Stimulated activated CD8-positive, alpha-beta memory T cell treated with anti-CD3 and anti-CD28 coated beads, Interleukin-7, amount 100 ng/mL, for 1 hour (primary cell): ENCODE measurements at places on chromosomes 4 and X.

- no peak for DNase-seq
Measured at GRCh38 chr4:113997206-113997605, 17.8 kb upstream of the ARSJ start.

GRCh38 chrX:43552703-43553102 lies 103.4 kb upstream of the MAOA start:
- no peak for DNase-seq

DNA sequence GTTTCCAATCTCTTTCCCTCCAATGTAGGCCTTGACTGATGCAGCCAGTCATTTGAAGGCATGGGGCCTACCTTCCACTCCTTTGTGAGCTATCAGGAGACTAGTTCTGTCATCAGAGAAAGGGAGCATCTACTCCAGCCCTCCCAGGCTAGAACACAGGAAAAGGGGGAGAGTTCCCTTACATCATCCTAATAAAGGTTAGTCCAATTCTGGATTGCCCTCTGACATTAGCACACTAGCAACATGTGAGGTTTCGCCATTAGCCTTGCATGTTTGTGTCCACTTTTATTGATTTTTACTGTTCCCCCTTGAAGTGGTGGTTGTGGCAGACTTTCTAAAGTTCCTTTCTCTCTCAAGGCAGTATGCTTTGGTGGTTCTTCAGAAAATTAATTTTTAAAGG lies 67.3 kb downstream of the ZFX start:
- no peak for DNase-seq

DNA sequence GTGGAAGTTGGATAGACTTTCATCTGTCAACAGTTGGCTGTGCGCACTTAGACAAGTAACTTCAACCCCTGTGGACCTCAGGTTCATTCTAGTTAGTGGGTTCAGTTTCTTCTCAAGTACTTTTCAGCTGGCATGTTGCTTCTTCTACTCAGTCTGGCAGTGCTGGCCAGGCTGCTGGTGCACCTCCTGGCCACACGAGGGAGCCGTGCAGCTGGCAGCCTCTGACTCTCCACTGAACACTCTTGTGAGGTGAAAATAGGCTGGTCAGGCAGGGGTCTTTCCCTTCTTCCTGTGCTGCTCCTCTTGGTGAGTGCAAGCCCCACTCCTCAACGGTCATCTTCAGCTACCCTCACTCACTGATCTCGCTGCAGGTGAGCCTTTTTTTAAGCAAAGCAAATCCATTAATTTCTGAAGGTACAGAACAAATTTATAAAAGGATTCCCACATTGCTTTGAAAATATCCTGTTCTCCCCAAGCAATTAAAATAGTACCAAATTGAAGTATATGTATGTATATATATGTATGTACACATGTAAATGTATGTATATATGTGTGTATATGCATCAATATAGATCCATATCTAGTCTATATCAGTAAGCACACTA lies 30.6 kb downstream of the LONRF3 start:
- peak; percentile 10 for DNase-seq

- DNase-seq: no peak
Measured at GRCh38 chr4:181528570-181529184, 714.5 kb upstream of the TENM3 start.

- DNase-seq: no peak
Measured at GRCh38 chr4:140937866-140938265, 181.7 kb upstream of the TBC1D9 start.

GRCh38 chr4:183260491-183261151 lies 59.5 kb downstream of the CLDN22 start:
- no peak for DNase-seq

GRCh38 chr4:39613093-39613656 lies 25.5 kb downstream of the SMIM14 start:
- DNase-seq: no peak

DNA sequence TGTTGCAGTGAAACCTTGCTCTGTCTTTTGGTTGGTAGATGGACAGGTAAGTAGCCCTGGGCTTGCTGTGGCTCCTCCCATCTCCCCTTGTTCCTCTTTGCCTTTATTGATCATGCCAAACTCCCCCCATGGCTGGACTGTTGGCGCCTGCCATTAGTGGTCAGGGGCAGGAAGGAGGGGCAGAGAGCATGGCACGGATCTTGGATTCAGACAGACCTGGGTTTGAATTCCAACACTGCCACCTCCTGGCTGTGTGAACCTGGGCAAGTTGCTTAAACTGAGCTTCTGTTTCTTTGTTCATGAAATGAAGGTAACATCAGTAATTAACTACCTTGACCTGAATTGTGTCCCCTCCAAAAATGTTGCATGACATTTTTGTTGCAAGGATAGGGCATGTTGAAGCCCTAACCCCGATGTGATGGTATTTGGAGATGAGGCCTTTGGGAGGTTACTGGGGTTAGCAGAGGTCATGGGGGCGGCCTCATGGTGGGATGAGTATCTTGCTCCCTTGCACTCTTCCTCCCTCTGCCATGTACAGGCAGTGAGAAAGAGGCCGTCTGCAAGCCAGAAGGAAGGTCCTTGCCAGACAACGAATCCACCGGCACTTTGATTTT lies 6.0 kb downstream of the SLC2A9 start:
- DNase-seq: no peak

DNA sequence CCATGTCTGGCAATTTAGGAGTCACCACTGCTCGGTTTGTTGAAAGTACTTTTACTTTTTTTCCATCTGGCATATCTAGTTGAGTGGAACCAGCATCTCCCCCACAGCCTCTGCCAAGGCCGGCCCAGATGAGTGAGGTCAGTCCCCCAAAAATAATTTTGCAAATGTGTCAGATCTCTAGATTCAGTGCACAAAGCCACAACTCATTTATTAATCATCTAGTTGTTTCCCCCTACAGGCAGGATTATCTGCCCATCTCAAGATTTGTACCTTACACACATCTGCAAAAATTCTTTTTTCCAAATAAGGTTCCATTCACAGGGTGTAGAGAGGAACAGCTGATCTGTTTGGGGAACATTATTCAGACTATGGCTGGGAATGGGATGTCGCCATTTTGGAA lies 174.0 kb upstream of the MXRA5 start:
- no peak for DNase-seq

- DNase-seq: no peak
Measured at GRCh38 chr4:41878991-41879491, 56.2 kb upstream of the TMEM33 start.

- DNase-seq: no peak
Measured at GRCh38 chr4:125703443-125703842, 388.7 kb downstream of the FAT4 start.

- no peak for DNase-seq
Measured at GRCh38 chr4:176545872-176546271, 226.1 kb downstream of the SPCS3 start.

DNA sequence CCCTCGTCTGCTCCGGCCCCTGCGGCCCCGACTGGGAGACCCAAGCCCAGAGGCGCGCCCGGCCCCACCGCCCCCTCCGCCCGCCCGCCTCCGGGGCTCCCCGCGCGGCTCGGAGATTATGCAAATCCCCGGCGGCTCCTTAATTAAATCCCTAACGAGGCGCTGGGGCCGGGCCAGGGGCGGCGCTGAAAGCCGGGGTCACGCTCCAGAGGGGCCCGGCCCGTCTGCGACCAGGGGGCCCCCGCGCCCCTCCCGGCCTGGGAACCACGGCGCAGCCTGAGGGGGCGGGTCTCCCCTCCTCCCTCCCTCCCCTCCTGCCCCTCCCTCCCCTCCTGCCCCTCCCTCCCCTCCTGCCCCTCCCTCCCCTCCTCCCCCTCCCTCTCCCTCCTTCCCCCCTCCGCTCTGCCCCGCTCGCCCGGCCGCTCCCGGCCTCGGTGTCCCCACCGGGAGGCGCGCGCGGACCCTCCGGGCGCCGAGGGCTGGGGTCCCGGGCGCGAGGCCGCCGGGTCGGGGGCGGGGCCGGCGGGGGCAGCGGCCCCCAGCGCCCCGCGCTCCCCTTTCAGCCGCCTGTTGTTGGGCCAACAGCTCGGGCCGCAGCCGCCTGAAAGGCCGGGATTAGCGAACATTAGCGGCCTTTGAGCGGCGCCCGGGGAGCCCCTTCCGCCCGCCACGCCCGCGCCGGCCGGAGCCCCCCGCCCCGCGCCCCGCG lies 25.9 kb upstream of the FGFR3 start:
- DNase-seq: no peak

- DNase-seq: no peak
Measured at GRCh38 chrX:70426286-70427278, 3.5 kb downstream of the GDPD2 start.

DNA sequence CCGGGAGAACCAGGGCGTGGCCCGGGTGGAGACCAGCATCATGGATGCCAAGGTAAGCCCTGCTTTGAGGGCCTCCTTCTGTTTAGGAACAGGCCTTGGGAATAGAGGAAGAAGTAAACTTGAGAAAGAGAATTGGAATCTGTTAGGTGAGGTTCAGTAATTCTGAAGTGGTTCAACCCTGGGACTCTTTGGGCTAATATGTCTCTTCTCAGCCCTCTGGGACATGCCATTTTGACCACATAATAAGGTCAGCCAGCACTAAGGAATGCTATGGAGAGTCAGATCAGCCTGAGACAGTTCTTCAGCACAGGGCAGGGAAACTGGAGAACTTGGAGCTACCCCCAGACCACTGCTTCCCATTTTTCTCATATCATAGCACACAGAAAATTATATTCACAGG lies 63.3 kb upstream of the PRPS1 start:
- DNase-seq: no peak

GRCh38 chr4:129355516-129355915 lies 259.6 kb downstream of the C4orf33 start:
- DNase-seq: no peak
